Activated CD4-positive, alpha-beta T cell treated with anti-CD3 and anti-CD28 coated beads, Interleukin-2, amount 50 U/mL, for 16 hours (primary cell): ENCODE measurements at places on chromosomes 13 and 19.

DNA sequence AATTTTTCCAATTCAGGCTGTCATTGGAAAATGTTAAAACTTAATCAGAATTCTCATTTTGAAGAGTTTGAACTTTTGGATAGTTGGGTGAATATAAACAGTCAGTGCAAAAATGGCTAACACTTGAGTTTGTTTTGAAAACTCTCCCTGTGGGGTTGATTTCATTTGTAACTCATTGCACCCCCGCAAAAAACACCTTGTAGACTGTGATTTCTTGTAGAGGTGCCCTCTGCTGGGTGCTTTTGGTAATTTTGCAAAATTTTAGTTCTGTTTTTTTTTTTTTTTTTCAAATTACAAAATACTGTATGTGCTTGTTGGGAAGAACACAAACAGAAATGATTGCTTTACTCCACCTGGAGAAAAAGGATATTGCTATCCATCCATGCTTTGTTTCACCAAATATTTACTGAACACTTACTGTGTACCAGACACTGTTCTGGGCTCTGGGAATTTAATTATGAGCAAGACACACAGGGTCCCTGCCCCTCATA is 28.2 kb upstream of the GPI start:
- peak; percentile 52 for DNase-seq

GRCh38 chr19:40673397-40673796 is 17.1 kb downstream of the NUMBL start:
- DNase-seq: no peak

GRCh38 chr13:91280801-91281200 is 66.7 kb upstream of the MIR17HG start:
- no peak for DNase-seq

DNA sequence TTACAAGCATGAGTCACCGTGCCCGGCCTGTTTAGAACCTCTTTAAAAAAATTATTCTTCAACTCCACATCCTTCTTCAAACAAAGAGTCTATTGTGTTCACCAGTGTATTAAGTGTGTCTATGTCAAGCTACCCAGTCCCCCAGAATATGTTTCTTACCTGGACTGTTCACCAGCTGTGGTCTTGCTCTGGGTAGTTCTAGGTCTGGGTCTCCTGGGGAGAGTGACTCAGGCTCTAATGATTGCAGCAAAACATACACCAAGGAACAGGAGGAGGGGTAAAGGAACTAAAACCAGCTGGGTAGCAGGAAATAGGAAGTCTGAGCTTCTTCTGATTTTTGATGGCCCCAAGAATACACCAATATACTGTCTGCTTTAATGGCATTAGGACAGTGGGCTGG is at the start of gene FPR1:
FPR1 (minus strand) TSS at position 224 of the 400 bp plus-strand sequence. CDS start 4,884 bp downstream, outside the sequence.
- no peak for DNase-seq

DNA sequence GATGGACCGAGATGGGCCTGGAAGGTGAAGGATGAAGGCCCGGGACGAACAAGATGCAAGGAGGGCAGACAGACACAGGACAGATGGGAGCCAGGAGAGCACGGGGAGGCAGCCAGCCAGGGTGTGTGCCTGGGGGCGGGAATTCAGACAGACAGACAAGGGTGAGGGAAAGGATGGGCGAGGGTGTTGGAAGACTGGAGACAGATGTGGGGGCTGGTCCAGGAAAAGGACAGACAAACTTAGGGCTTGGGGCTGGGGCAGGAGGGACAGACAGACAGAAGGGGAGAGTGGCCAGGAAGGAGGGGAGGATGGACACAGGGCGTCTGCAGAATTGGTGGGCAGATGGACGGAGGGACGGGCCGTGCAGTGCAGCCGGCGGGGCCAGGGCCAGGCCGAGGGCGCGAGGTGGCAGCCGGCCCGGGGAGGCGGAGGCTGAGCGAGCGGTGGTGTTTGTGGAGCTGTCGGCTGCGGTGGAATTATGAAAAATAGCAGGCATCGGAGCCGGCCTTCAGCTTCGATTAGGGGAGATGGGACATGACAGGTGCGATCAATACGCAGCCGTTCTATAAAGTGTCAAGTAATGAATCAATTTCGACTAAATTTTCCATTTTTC is 4.6 kb upstream of the ERFL start:
- no peak for DNase-seq

DNA sequence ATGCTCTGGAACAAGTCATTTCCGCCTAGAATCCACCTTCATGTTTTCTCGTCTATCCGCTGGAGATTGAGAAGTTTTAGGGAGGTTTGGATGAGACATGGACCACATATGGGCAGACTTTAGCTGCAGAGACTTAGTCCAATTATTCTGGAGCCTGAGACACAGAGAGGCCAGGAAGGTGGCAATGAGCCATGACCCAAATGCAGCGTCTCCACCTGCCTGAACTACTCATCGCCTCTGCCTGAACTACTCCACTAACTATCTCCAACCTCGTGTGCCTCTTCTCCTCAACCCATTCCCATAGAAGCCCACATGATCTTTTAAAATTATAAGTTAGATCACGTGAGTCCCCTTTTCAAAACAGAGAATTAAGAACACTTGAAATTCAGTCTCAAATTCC is 5.6 kb downstream of the PLEKHA4 start:
- DNase-seq: no peak

GRCh38 chr19:15843203-15843893 is 27.9 kb upstream of the OR10H1 start:
- DNase-seq: no peak

- no peak for DNase-seq
These were observed 224.2 kb upstream of the STARD13 start for GRCh38 chr13:33509642-33510229.

DNA sequence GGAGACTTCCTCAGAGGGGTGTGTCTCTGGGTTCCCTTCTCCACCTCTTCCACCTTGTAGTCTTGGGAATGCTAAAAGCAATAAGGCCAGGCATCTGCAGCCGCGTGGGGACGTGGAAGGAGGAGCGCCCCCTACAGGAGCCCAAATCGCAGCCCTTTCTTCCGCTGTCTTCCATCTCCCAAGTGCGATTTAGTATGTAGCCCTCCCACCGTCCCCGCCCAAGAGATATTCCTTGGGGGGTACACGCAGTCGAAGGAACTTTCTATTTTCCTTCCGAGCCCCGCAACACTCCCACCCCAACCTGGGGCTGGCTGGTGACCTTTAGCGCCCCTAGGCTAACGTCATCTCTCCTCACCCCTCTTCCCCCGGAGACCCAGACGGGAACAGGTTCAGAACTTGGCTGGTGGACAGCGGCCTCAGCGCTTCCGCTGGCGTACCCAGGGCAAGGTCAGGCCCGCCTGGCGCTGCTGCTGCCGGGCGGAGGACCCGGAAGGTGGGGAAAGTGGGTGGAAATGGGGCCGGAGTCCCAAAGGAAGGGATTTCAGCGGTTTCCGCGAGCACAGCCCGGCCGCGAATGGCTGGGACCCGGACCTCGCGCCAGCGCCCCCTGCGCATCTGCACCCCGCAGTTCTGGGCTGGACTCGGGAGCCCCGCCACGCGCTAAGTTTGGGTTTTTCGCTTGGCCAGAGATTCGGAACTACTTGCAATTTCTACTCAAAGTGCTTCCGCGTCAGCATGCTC is 2.1 kb upstream of the PCDH8 start:
- DNase-seq: peak; percentile 63

DNA sequence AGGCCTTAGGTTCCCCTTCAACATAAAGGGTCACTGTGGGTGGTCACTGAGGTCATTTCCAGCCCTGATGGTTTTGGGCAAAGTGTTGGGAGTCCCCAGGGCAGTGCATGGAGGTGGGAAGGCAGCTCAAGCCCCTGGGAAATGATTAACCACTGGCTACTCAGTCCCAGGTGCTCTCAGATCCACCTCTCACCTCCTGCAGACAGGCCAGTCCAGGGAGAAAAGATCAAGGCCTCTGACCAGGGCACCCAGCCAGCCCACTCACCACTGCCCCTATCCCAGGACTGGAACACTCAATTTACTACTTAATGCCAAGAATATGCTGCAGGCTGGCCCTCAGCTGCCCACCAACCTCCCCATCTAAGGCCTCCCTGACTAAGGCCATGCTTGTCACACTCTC is 1307.9 kb downstream of the UQCRFS1 start:
- no peak for DNase-seq

DNA sequence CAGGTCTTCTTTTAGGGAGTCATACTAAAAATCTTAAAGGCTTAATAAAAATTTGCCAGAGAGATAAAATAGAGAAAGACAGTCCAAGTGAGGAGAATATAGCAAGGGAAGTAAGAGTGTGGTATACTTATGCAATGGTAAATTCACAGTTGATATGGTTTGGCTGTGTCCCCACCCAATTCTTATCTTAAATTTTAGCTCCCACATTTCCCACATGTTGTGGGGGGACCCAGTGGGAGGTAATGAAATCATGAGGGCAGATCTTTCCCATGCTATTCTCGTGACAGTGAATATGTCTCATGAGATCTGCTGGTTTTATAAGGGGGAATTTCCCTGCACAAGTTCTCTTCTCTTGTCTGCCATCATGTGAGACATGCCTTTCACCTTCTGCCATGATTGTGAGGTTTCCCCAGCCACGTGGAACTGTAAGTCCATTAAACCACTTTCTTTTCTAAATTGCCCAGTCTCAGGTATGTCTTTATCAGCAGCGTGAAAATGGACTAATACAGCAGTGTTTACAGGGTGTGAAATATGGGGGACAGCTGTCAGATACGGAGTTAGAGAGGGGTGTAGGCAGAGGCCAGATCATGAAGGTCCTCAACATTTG is 115.4 kb downstream of the UGGT2 start:
- no peak for DNase-seq

- no peak for DNase-seq
These were observed 26.3 kb upstream of the KL start for GRCh38 chr13:32989942-32990341.
